Cerebellar nuclear complex (tissue), 1 donor: ENCODE measurements at places on chromosomes 16 and 17.

DNA sequence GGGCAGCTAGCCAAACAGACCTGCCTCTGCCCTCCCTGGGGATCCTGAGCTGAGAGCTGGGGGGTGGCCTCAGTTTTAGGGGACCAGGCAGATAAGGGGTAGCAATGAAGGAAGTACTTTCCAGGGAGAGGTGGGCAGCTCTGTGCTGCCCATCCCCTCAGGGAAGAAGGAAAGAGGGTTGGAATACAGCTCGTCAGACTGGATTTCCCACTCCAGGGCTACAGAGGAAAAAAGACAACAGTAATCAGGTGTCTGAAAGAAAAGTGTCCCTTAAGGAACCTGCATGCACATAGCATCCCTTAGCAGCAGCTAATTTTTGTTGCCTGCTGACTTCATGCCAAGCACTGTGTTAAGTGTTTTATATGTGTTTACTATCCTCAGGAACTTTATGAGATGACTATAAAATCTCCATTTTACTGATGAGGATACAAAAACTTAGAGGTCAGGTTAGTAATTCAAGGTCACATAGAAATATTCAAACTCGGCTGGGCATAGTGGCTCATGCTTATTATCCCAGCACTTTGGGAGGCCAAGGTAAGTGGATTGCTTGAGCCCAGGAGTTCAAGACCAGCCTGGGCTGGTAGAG lies 3.2 kb upstream of the MRPL58 start:
- DNase-seq, result no peak

GRCh38 chr17:65531256-65532100 lies 30.0 kb downstream of the AXIN2 start:
- DNase-seq, result no peak

DNA sequence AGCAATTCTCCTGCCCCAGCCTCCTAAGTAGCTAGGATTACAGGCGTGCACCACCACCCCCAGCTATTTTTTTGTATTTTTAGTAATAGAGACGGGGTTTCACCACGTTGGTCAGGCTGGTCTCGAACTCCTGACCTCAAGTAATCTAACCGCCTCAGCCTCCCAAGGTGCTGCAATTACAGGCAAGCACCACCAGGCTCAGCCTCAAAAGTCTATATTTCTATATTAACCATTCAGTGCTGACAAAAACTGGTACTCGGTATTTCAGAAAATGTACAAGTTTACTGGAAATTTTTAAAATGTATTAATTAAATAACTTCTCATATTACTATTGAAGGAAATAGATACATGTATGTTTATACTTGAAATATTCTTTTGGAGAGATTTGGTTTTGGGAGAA lies 1.4 kb upstream of the HEXD start:
- no peak for DNase-seq

- DNase-seq, result no peak
These were observed at the start of the genes CCDC78 and HAGHL for GRCh38 chr16:726438-727290. TSS of gene CCDC78 (minus strand) at chr16:726443. CDS start at chr16:726367, 76 bp downstream. TSS of gene HAGHL (plus strand) at chr16:727106. CDS start at chr16:727510, 404 bp downstream.

GRCh38 chr17:81927152-81927652 lies 333 bp downstream of the MAFG start:
- DNase-seq, result no peak

GRCh38 chr17:13212860-13213259 lies 195.0 kb upstream of the ELAC2 start:
- no peak for DNase-seq

DNA sequence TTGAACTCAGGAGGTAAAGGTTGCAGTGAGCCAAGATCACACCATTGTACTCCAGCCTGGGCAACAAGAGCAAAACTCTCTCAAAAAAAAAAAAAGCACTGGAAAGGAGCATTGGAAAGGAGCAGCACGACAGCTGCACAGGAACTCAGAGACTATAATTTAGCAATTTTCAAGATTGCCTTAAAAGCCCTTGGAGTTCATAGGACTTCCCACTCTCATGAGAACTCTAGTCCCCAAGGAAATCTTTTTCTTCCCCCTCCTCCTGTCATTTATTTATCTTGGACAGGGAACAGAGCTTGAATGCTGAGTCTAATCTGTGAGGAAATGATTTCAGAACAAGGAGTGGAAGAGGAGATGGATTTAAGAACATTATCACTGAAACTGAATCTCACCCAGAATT lies 69.0 kb downstream of the PLXDC1 start:
- no peak for DNase-seq

GRCh38 chr16:57244767-57245471 lies at the start of gene ARL2BP:
TSS of gene ARL2BP (plus strand) at chr16:57245259. CDS start at chr16:57245368, 109 bp downstream.
- DNase-seq, result peak; percentile 90

DNA sequence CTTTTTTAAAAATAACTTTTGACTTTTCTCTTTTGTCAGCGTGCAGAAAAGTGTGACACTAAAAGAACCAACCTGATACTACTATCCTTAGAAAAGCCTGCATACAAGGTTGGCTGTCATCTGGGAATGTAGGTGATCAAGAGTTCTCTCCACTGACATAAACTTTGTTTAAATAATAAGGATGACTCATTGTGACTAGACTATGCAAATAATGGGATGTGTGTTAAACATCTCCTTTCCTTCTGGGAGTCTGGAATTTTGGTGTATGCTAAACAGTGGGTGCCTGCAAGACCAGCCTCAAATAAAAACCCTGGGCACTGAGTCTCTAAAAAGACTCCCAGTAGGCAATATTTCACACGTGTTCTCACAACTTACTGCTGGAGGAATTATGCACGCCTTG lies 373.4 kb downstream of the CNTNAP4 start:
- no peak for DNase-seq

DNA sequence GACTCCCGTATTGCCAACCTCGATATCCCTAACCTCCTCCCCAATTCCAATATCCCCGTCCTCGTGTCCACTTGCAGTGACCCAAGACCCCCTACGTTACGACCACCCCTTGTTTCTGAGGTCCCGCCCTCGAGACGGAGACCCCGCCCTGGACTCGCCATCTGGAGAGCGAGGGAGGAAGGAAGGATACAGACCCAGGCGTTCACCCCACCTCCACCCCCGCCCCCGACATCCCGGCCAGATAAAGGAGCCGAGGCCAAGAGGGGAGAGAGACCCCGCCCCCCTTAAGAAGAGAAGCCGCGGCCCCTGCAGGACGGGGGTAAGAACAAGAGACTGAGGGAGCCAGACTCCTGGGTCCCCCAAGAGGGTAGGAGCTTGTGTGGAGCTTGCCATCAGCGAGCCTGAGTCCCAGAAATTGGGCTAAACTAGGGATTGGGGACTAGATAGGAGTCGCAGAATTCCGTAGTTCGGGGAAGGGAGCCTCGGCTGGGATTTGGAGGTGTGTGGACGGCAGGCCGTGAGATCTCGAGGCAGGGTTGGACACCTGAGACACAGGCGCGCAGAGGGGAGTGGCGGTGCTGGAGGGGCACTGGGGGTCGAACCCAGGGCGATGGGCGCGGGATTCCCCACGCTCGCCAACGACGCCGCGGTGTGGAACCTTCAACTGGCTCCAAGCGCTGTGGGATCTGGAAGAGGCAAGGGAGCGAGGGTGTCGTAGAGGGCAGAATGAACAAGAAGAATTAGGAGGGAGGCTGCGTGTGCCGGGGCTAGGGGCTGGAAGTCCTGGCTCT lies at the start of gene BCL6B:
Gene BCL6B (plus strand): TSS at position 270 of the 791 bp plus-strand sequence. CDS start 622 bp downstream, outside the sequence.
- no peak for DNase-seq

DNA sequence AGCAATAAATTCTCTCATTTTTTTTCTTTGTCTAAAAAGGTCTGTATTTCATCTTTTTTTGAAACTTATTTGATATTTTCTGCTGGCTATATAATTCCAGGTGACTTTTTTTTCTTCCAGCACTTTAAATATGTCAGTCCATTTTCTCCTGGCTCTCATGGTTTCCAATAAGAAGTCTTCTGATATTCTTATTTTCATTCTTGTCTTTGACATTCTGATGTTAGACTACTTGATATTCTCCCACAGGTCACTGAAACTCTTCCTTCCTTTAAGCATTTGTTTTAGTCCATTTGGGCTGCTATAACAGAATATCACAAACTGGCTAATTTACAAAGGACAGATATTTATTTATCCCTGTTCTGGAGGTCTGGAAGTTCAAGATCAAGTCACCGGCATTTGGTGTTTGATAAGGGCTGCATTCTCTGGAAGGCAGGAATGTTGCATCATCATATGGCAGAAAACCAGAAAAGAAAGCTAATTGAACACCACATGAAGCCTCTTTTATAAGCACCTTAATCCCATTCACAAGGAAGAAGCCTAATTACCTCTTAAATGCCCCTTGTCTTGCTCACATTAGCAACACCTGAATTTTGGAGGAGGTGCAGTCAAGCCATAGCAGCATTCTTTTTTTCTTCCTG lies 242.1 kb upstream of the TNRC6C start:
- DNase-seq, result no peak

GRCh38 chr17:31486351-31487062 lies 95.0 kb downstream of the RAB11FIP4 start:
- DNase-seq, result no peak

- DNase-seq, result no peak
These were observed 543 bp downstream of the ARHGAP23 start for GRCh38 chr17:38428643-38429371.

DNA sequence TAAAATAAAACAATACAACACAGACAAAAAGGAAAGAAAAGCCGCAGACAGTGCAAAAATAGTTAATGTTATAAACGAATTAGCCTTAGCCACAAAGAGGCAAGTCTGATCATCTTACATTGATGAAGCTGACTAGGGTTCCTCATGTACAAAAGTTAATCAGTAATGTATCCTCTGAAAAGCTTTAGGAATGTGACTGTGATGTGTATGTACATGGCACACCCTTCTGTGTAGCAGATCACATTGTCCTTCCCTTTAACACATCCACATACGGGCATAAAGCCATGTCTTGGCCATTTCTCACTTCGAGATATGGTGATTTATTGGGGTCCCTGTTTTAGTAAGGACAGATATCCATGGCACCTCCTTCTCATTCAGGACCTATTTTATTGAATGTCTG lies 1327.5 kb upstream of the CDH8 start:
- no peak for DNase-seq

DNA sequence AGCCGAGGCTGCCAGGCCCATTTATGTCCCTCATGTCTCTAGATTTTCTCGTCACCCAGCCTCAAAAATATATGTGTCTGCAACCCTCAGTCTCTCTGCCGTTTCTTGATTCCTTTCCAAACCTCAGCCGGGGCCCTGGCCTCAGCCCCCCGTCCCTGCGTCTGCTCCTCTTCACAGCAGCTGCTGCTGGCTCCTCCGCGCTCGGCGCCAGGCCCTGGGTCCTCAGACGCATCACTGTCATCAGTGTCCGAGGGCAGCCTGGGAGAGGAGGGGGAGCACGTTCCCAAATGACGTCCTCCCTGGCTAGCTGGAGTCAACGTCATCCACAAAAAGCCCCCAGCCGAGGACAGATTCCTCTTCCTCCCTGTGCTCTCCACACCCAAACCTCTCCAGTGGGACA lies 2.3 kb downstream of the TSR3 start:
- no peak for DNase-seq

- DNase-seq, result peak; percentile 80
These were observed 6.3 kb downstream of the BCAR1 start for GRCh38 chr16:75244844-75245758.

DNA sequence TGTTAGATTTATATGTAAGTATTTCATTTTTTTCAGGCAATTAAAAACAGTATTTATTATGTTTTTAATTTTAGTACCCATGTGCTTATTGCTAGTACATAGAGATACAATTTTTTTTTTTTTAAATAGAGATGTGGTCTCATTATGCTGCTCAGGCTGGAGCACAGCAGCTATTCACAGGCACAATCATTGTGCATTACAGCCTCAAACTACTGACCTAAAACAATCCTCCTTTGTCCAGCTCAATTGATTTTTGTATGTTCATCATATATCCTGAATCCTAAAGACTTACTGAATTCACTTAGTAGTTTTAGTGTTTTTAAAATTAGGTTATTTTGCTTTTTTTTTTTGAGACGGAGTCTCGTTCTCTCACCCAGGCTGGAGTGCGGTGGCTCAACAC lies 26.3 kb downstream of the SPECC1 start:
- DNase-seq, result no peak

DNA sequence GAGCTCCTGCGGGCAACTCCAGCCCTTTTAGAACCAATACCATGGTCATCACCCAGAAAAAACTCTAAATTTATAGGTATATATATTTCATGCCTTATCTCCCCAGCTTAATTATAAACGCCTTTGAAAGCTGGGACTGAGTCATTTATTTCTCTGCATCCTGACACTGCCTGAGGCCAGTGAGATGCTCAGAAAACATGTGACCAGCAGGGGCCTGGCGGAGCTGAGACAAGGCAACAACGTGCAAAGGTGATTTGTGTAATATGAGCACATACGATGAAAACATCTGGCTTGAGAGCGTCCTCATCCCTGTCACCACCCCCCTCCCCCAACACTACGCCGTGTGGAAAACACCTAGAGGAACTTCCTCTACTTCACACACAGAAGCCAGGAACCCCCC lies 22.7 kb downstream of the NXN start:
- no peak for DNase-seq

GRCh38 chr17:46191322-46192188 lies 1.7 kb downstream of the KANSL1 start:
- DNase-seq, result no peak

DNA sequence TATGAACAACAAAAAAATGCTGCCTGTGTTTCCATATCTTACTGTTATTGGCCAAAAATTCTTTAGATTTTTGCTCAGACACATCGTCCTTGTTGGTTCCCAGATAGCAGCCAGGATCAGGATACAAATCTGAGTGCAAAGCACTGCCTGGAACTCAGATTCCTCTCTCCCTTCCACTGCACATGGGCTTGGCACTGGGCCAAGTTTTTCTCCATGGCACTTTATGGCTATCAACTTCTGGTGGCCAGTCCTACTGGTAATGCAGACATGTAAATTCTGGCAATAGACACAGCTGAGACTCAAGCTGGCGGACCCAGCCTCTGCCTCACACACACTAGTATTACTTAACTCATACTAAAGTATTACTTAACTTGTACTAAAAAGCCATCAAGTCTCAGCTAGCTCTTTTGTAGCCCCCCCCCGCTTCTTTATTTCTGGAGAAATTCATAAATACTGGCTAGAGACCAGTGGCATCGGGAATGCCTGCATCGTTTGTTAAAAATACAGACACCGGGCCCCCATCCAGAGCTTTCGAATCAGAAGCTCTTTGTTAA lies 181.2 kb upstream of the COX10 start:
- DNase-seq, result no peak

GRCh38 chr16:23319861-23320615 lies 17.9 kb downstream of the SCNN1B start:
- DNase-seq, result no peak

GRCh38 chr16:4426021-4426684 lies 485 bp downstream of the DNAJA3 start:
- DNase-seq, result no peak

- no peak for DNase-seq
These were observed 8.8 kb downstream of the TMEM170A start for GRCh38 chr16:75455677-75456076.

GRCh38 chr16:69482410-69482991 lies 58.1 kb downstream of the CYB5B start:
- DNase-seq, result no peak

DNA sequence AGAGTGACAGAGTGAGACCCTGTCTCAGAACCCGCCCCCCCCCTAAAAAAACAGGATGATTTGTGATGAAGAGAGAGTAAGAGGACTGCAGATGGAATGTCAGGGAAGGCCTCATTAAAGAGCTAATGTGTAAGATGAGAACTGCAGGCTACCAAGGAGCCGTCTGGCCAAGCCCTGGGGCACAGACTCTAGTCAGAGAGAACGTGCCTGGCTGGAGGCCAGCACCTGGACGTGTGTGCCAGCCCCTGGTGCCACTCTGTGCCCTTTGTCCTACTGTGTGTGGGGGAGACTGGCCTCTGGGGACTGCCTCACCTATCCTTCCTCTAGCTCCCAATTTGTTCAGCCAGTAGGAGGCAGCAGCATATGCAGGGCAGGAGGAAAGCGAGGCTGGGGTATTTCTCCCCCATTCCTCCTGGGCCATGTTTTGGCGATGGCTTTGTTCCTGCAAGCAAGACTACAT lies 37.1 kb downstream of the KNOP1 start:
- no peak for DNase-seq

GRCh38 chr17:17781591-17782496 lies 54.9 kb downstream of the SREBF1 start:
- DNase-seq, result peak; percentile 83
